Right kidney (tissue), 9 donors: ENCODE measurements at places on chromosomes 11 and 22.

DNA sequence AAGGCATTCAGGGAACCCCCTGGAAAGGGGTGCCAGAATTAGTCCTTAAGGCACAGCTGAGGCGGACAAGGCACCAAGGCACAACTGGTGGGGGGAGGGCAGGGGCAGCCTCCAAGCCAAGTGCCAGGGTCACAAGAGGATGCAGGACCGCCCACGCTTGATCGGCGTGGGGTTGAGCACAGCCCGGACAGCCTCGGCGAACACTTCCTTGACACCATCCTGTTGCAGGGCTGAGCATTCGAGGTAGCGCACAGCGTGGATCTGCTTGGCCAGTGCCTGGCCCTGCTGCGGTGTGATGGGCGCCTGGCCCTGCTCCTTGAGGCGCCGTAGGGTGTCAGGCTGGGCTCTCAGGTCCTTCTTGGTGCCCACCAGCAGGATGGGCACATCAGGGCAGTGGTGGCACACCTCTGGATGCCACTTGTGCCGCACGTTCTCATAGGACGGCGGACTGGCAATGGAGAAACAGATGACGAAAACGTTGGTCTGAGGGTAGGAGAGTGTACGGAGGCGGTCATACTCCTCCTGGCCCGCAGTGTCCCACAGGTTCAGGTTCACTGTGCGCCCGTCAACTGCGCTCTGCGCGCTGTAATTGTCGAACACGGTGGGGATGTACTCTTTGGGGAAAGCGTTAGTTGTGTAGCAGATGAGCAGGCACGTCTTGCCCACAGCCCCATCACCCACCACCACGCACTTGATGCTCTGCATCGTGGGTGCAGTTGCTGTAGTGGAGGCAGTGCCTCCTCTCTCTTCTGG, 13.1 kb downstream of the RHOG start:
- no peak for DNase-seq

DNA sequence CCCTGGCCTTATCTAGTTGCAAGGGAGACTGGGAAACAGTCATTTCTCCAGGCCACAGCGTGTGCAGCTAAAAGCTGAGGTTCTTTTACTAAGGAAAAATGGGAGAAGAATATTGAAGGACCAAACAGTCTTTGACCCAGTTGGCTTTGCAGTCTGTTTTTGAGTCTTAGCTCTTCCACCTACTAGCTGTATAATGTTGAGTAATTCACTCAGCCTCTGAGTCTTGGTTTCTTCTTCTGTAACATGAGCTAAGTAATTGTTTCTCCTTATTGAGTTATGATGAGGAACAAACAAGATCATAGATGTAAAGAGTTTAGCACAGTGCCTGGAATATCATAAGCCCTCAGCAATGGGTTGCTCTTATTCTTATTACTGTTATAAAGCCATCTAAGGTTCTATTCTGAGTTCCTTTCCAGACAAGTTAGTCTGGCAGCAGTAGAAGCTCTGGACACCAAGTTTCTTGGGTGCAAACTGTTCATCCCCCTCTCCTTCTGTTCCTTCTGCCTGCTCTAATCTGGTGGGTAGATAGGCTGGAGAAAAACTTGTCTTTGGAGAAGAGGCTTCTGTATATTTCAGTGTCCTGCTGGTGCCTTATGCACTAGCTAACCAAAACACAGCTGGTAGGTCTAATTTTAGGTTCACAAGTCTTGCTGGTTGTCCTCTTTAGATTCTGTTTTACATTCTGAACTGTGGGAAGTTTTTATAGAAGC, 13.5 kb downstream of the TRIM44 start:
- DNase-seq: no peak

DNA sequence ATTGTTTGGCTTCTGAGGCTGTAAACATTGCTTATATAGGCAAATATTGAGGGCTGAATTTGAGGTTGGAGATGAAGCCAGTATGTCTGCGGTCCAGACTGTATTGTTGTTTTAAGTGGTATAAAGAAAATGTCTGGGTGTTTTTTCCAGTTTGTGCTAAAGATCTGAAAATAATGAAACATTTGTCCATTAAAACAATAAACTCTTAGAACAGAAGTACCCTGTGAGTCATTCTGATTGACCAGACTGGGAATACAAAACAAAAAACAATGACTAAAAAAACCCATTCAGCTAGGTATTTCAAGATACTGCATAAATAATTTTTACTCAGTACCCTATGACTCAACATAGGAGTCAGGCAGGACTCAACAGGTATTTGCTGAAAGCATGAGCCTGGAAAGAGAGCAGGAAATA, 20.4 kb downstream of the ALKBH8 start:
- no peak for DNase-seq

DNA sequence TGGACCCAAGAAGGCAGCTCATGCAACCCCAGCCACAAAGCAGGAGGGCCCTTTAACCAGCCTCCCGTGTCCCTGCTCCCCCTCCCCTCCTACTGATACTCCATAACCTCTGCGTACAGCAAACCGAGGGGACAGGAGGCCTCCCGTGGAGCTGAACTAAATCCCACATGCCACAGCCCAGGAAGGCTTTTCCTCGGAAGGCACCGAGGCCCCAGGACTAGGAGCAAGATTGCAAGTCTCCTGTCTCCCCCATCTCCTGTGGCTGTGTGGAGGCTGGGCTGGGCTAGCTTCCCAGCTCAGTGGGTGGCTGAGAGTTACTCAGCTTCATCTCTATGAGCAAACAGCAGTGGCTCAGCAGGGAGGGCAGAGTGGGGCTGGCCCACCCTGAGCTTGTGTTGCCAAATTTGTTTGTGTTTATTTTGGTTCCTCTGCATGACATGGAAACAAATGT, 62.7 kb upstream of the NECTIN1 start:
- no peak for DNase-seq

- no peak for DNase-seq
These were observed 427.3 kb downstream of the BRD1 start for GRCh38 chr22:49400136-49400940.
